NCI-H1092 (cell line): ENCODE measurements at places on chromosomes 6 and 20.

GRCh38 chr20:43988867-43989266 lies 74.2 kb downstream of the TOX2 start:
- DNase-seq = no peak

DNA sequence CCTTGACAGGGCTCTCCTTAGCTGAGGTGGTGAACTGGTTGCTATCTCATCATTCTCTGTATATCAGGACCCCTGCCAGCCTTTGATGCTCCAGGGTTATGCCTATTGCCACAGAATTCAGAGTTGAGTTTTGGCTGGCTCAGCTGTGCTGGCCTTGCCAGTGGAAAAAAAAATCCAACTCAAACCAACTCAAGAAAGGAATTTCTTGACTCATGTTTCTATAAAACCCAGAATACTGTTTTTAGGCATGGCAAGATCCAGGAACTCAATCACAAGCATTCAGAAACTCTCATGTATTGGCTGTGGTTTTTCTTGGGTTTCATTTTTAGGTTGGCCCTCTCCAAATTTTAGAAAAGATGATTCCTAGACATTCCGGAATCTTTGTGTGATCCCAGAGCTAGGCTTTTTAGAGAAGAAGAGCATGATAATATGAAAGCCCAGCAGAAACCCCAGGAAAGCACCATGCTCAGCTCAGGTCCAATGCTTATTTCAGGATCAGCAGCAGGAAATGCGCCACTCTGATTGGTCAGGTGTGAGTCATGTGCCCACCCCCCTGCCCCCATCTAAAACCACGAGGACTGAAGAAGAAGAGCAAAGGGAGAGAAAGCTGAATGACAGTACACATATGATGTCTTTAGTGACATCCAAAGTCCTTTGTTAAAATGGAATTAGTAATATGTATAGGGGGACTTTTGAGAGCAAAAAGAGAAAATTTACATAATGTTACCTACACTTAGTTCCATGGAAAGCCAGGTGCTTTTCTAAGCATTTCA lies 122.9 kb downstream of the RNF144B start:
- DNase-seq = no peak

DNA sequence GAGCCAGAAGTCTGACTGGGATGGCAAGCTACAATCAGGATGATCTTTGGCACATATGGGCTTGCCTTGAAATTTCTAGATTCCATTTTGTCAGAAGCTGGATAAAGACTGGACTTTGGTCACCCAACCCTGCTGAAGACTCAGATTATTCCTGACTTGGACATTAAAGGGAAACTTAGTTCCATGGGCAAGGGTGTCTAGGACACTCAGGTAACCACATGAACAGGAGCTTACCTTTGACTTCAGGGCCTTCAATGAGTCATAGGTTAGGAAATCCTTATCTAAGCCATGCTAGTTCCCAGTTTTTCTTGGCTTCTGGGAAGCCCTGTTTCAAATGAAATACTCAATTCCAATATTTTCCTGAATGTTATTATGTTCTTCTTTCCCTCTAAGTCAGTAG lies 28.5 kb upstream of the IFNGR1 start:
- no peak for DNase-seq

GRCh38 chr6:62265906-62266525 lies 20.0 kb downstream of the KHDRBS2 start:
- DNase-seq = no peak

DNA sequence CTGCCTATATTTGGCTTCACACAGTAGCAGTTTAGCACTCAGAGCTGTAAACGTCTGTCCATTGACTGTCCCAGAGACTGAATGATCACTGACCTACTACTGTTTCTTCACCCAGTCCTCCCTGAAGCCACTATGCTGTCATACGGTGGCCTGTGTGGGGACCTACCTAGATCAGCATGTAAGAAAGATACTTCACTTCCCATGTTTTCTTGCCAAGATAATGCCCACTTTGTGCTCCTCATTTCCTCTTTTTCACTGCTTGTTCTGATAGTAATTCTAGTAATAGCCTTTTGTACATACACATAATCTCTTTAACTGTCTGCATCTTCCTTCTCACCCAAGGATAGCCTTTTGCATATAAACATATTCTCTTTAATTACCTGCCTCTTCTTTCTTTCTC lies 109.9 kb upstream of the TIAM2 start:
- DNase-seq = no peak

DNA sequence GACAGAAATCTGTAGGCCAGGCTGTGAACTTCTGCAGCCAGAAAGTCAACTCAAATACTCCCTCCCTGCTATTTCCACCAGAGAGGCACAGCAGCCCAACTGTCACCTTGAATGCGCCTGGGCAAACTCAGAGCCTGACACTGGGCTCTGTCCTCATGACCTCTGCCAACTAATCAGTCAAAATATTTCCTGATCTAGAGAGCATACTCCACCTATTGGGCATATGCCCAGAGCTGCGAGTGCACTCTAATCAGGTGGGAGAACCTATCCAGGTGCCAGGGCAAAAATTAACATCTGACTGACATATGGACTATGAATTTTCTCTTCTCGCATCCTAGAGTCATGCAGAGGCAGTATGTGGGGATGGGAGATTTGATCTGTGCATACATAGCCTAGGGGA lies 406.3 kb upstream of the RUNX2 start:
- DNase-seq = no peak

DNA sequence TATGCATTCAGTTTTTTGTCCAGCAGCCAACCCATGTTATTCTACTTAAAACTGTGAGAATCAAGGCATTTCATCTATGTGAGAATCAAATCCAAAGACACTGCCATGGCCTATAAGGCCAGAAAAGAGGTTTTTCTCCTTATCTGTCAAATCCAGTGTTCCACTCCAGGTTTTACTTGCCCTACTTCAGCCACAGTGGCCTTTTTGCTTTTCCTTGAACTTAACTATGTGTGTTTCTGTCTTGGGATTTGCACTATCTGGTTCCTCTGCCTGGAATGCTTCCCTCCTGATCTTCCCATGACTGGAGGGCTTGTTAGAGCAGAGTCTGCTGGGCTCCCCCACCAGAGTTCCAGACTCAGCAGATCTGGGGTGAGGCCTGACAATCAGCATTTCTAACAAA lies 113.1 kb upstream of the DOK5 start:
- DNase-seq = no peak

- DNase-seq = no peak
Measured at GRCh38 chr20:20095114-20095872, 43.0 kb downstream of the CFAP61 start.

DNA sequence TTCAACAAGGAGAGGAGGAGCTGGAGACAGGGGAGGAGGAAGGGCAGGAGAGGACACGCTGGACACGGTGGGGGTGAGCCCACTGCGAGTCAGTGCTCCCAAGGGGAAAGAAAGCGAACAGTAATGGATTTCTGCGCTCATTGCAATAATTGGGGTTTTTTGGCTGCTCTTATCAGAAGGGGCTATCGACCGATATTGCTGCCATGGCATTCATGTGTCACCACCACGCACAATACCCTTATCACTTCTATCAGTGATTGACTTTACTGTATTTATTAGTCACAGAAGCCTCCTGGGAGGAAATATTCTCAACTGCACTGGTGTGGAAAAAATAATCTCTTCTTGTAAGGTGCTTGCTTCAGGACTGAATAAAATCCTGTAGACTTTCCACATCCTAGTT lies 55.8 kb downstream of the CEP43 start:
- DNase-seq = no peak

DNA sequence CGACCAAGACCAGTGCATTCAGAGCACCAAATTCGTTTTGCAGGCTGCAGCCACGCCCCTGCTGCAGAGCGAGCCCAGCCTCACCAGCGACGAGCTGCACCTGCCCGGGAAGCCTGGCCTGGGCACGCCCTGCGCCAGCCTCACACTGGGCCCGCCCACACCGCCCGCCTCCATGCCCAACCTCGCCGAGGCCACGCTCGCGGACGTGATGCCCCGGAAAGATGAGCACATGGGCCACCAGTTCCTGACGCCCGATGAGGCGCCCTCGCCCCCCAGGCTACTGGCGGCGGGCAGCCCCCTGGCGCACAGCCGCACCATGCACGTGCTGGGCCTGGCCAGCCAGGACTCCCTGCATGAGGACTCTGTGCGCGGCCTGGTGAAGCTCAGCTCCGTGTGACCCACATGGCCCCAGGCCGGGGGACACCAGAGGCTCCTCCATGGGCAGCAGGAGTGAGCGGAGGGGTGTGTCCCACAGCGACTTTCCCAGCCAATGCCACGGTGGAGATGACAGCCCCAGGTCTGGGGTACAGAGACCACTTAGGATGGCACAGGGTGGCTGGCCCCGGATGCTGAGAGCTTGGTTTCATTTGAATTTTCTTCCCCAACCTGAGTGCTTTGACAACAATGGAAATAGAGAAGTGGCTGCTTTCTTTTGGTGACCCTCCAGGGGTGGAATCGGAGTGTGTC lies 150.2 kb upstream of the SNX9 start:
- no peak for DNase-seq

DNA sequence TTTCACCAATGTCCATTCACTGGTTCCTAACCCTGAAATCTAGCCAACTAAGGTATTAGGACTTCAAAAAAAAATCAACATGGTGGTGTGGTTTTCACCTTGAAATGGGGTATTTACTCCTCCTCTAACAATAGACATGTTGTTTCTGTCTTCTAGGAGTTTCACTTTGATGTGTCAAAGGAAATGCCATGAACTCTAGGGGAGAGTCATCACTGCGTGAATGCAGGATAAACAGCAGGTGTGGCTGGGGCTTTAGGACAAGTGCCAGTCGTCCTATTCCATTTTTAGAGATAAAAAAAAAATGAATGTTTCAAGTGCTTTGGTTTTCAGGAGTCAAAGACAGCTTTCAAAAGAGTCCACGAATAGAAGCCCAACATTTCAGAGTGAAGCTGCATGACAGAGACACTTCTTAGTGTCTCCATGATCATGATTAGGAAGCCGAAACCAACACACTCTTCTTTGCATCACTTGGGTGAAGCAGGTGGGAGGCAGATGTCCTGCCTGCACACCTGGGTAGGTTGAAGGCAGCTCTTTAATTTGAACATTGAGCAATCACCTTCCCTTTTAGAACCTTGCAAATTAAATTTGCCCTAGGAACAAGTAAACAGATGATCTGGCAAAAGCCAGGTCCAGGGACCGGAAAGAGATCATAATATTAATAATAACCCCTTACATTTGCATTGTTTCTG lies 328.5 kb upstream of the PRDM1 start:
- DNase-seq = no peak

DNA sequence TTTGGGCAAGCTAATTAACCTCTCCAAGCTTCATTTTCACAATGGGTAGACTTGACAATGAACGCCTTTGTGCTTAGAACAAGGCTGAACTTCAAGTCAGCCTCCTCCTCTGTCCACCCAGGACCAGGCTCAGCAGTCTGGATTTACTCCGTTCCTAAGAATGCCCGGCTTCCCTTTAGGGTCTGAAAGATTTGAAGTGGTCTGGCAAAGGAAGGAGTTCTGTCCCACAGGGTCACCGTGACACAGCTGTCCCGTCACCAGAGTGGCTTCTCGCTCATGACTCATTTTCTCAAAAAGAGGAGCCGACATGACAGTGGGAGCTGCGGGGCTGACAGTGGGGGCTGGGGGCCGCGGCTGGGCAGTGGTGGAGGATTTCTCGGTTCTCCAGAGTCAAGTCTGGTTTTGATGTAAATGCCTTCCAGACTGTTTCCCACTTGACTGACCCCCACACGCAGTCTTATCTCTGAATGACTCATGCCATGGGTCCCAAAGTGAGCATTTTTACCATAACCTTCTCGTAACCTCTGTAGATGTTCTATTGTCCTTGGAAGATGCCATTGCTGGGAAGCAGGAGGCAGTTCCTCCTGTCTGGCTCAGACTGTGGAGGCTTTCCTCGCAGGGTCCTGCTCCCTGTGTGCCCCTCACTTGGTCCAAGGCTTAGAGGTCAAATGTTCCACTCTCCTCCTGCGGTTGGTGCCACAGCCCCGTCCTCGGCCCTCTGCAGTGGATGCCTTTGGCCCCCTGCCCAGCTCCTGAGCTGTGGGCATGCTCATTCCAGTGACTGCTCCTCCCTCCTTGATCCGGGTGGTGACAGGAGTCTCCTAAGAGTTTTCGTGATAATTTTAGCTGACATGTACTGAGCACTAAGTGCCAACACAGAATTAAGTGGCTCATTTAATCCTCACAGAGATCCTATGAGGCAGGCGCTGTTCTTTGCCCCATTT lies 253.1 kb downstream of the FNDC1 start:
- no peak for DNase-seq

GRCh38 chr6:36786055-36786675 lies 53.1 kb downstream of the CPNE5 start:
- DNase-seq = no peak

DNA sequence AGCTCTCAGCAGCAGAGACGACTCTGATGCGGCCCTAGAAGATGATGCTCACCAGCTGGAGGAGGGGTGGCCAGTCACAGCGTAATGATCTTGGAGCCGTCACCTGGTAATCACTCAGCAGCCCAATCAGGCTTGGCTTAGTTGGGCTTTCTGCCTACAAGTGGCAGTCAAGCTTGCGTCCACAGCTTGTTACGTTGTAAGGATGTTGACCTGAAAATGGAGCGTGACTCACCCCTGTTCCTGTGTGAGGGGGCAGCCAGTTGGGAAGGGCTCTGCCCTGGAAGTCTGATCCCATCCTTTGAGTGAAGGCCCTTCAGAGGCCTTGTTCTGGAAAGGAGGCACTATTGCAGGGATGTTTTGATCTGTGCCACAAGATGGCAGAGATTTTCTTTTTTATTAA lies 49.8 kb downstream of the SPATA2 start:
- DNase-seq = no peak

GRCh38 chr20:37669062-37669772 lies 24.6 kb upstream of the CTNNBL1 start:
- DNase-seq = no peak

- DNase-seq = no peak
Measured at GRCh38 chr6:33117811-33118277, 42.1 kb downstream of the HLA-DPB1 start.

DNA sequence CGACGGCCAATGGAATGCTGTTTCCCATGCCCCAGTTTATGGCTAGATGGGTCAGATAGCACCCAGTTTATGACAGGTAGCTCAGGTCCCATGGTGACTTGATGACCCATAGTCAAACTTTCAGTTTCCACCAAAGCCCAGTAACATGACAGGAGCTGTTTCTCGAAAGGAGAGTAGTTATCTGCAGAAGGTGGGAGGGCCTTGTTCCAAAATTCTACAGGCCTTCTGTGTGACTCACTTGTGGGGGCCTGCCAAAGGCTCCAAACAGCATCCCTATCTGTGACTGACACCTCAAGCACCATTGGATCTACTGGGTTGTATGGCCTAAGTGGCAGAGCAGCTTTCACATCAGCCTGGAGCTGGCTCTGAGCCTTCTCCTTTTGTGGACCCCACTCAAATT lies 379.7 kb upstream of the MANEA start:
- DNase-seq = no peak

DNA sequence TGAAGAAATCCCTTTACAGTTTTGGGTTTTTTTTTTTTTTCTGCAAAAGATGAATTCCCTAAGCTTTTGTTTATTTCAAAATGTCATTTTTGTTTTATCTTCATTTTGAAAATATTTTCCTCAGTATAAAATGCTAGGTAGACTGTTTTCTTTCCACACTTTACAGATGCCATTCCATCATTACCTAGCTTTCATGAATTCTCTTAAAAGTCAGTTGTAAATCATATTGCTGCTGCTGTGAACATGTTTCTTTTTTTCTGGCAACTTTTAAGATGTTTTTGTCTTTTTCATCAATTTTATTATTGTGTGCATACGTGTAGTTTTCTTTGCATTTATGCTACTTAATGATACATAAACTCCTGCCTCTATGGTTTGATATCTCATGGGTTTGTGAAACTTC lies 168.3 kb downstream of the FAXC start:
- no peak for DNase-seq
